ENCODE measurements at places on chromosomes 6 and 20.

- DNase-seq, result no peak
These were observed 126.5 kb upstream of the KCNK16 start for GRCh38 chr6:39449022-39449421.

- peak; percentile 68 for DNase-seq
These were observed 59.1 kb upstream of the SUPT3H start for GRCh38 chr6:45436544-45437438.

- no peak for DNase-seq
These were observed 10.4 kb upstream of the NT5DC1 start for GRCh38 chr6:116090251-116090650.

GRCh38 chr6:25639653-25640052 is 12.4 kb upstream of the SCGN start:
- no peak for DNase-seq

DNA sequence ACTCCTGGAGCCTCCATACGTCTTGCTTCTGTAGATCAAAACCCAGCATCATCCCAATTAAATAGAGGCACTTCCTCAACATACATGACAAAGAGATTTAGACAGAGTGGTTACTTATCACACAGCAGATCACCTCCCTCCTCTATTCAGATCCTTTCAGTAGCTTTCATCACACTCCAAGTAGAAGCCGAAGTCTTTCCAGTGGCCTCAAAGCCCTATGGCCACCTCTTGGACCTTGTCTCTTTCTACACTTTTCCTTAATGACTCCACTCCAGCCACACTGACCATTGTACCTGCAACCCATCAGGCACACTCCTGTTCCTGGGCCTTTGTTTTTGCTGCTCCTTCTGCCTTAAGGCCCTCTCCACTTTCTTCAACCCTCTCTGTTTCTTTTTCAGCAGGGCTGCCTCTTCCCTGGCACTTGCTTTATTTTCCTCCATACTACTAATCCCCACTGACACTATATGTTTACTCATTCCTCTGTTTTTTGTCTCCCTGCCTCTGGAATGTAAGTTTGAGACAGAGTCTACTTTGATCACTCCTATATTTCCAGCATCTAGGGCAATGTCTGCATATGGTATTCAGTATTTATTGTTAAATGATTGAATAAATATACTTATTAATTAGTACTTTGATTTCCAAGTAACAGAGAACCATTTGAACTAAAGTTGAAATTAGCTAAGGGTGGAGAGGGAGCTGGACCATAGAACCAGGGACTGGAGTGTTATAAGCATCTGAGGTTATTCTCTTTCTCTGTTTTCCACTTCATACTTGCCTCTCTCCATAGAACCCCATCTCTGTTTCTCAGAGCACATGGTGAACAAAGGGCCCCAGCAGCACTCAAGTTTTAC is 43.4 kb upstream of the TRAM2 start:
- no peak for DNase-seq

DNA sequence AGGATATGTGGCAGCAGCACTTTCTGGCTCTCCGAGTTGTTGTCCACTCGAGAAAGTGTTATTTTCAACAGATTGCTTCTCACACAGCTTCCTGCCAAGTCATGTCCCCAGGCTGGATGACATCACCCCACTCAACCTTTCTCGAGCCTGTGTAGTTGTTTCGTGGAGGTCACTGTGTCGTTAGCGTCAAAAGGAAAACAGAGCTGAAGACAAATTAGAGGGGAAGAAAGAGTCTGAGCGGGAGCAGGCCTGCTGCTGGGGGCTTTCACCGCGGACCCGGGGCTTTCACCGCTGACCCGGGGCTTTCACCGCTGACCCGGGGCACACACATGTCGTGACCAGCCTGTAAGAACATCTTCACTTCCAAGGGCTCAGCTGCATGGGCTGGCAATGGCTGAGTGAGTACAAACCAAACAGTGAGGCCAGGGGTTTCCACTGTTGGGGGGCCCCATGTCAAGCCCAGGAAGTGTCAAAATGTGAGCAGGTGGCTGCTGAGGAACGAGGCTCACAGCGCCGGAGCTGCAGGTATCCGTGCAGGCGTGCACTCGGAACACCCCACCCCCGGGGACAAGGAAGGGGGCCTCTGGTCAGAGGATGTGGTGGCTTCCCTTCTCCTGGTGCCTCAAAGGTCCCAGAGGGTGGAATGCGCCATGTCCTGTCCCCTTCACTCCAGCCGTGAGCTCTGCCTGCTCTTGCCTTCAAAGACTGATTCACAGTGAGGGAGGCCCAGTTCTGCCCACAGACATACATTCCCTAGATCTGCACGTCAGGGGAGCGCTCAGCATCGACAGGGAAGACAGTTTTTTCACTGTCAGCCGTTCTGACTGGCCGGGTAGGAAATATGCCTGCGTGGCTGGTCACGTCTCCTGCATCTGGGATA is 365.9 kb downstream of the TAF4 start:
- no peak for DNase-seq

DNA sequence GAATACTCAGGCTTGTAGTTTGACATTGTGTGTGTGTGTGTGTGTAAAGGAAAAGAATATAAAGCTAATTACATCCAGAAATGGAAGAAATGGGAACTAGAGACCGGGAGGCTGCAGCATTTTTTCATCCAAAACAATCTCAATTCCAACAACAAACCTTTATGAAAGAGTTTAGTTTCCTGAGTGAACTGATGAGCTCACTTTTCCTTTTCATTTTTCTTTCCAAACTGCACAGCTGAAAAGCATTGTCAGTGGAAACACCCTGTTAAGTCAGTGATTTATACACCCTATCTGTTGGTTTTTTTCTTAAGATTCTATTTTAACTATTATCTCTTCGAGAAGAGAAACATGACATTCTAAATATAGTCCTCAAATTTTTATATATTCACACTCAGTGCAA is 130.9 kb downstream of the RFPL4B start:
- DNase-seq, result no peak

DNA sequence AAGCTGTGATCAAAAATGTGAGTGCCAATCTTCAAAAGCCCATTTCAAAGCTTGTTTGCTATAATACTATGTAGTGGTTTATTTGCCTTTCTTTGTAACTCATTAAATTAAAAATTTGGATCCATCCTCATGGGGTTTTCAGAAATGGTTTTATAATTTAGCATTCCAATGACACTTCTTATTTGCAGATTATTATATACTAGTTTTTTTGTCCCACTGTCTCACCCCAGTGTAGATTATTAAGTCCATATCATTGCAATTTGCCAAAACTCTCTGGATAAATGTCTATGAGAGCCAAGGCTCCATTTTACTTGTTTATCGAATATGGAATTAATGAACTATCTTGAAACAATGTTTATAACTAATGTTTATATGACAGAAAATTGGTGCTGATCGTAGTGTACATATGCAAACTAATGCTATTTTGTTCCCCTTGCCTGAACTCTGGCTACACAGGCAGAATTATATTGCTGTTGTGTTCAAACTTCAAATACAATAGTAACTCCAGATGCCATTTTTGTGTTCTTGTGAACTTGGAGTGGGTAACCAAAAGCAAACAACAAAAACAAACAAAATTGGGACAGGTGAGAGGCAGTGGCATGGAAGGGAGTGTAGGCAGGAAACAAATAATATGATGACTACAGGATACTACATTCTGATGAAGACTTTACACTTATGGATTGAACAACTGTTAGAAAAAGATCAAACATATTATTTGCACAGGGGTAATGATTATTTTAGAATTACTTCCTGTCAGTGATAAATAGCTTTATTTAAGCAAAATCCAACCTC is 307.1 kb upstream of the FLRT3 start:
- DNase-seq, result no peak

- no peak for DNase-seq
These were observed 11.0 kb upstream of the PDSS2 start for GRCh38 chr6:107470364-107470763.

DNA sequence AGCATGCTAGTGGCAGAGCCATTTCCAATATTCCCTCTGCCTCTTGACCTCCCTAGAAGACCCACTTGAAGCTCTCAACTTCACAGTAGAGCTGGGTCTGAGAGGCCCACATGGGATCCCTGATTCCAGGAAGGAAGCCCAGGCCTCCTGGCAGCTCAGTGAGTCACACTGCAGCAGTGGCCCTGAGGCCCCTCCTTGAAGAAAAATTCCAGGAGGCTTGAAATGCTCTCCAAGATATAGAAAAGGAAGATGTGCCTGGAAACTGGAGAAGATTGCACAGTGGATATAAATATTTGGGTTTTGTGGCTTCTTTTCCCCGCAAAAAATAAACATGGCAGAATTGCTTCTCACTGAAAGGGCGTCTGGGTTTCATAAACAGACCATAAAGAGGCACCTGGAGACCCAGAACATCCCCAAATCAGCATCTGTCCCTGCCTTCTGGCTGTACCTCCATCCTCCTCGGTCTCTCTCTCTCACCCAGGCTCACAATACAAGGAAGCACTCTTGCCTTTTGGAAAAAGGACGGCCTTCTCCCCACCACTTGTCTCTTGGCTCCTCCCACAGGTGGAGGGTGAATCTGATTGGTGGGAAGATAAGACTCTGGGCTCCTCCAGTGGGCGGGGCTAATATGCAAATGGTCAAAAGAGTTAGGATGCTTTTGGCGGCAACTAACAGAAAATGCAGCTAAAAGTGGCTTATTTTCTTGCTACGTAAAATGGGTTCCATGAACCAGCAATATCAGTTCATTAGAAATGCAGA is 200.0 kb upstream of the SULF2 start:
- no peak for DNase-seq

- DNase-seq, result no peak
These were observed 912 bp downstream of the IL17F start for GRCh38 chr6:52243282-52243893.

DNA sequence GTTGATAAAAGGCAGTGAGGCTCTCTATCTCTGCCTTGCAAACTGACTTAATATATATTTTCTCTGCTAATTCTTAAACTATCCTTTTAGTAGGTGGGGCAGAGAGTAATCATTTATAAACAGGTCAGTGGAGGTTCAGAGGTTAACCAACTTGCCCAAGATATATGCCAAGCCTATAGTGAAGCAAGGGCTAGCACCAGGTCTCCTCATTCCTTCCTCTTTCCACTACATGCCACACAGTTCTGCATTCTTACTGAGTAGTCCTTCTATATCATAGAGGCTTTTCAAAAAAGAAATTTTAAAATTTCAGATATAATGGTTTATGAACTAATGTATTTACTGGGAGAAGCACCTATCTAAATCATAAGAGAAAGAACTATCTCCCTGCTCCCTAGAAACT is 8.5 kb downstream of the ARG1 start:
- DNase-seq, result no peak

DNA sequence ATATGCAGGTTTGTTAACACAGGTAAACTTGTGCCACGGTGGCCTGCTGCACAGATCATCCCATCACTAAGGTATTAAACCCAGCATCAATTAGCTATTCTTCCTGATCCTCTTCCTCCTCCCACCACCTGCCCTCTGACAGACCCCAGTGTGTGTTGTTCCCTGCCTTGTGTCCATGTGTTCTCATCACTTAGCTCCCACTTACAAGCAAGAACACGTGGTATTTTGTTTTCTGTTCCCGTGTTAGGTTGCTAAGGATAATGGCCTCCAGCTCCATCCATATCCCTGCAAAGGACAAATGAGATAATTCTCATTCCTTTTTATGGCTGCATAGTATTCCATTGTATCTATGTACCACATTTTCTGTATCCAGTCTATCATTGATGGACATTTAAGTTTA is 294.0 kb downstream of the PKHD1 start:
- no peak for DNase-seq

GRCh38 chr6:100099189-100100074 is 105.4 kb upstream of the MCHR2 start:
- DNase-seq, result no peak

- DNase-seq, result no peak
These were observed 26.4 kb downstream of the TRIM27 start for GRCh38 chr6:28897369-28897745.

- DNase-seq, result no peak
These were observed at the start of gene DEFB119 for GRCh38 chr20:31390490-31390889. Gene DEFB119 (minus strand): TSS chr20:31390590. CDS start chr20:31390483, 107 bp downstream.

DNA sequence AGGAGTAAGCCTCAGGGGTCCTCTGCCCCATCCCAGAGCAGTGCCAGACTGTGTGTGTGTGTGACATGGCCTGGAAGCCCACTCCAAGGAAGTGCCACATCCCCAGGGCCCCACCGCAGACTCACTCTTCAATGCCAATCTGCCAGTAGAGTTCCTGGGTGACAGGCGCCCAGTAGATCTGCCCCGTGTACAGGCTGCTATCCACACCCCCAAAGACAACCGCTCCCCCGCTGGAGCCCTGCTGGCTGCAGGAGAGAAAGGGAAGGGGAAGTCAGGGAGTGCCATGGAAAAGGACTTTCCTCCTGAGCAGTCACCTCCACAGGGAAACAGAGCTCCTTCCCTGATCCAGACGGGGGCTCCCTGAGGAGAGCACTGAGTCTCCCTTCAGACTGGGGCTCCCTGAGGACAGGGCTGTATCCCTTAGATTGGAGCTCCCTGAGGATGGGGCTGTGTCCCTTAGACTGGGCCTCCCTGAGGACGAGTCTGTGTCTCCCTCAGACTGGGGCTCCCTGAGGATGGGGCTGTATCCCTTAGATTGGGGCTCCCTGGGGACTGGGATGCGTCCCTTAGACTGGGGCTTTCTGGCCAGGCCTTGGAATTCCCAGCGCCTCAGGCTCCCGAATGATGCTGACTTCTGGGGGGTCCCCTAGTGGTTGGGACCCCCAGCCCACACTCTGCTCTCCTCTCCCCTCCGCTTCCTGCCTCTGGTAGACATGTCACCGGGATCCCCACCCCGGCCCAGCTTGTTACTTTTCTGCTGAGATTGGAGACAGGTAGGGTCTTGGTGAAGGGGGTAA is 5.2 kb upstream of the TFEB start:
- DNase-seq, result no peak
